ENCODE measurements at places on chromosomes 7 and 10.

DNA sequence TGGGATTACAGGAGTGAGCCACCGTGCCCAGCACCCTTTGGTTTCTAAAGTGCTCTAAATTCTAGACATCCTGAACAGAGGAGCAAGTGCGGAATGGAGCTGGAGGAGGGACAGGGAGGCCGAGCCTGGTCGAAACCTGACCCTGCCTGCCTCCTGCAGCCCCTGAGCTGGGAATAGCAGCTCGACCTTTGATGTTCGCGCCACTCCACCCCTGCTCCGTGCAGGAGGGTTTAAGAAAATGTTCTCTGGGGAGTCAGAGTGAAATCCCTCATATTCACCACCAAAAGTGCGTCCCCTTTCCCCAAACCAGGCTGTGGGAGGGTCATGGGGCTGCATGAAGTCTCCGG is 1.8 kb downstream of the PGAM2 start:
- DNase-seq, result no peak

DNA sequence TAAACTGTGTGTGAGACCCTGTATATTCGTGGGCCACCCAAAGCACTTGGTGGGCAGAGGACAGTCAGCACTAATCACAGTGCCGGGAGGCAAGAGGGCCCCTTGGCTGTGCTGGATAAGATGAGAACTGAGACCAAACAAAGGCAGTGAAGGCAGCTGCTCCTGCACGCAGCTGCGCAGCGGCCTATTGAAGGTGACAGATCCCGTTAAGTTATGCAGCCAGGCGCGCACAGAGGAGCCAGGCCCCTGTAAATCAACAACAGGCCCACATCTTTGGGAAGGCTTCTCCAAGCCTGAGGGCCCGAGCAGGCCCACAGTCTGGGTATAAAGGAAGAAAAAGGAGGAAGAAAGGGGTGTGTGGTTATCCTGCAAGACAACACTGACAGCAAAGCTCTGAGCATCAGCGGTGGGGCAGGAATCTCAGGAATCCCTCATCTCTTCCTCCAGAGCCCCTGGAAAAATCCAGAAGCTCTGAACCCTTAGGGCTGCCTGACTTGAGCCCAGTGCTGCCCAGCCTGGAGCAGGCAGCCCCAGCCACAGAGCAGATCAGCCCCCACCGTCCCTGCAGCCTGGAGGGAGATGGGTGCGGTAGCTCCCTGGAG is 154.2 kb downstream of the ARHGAP12 start:
- no peak for DNase-seq

DNA sequence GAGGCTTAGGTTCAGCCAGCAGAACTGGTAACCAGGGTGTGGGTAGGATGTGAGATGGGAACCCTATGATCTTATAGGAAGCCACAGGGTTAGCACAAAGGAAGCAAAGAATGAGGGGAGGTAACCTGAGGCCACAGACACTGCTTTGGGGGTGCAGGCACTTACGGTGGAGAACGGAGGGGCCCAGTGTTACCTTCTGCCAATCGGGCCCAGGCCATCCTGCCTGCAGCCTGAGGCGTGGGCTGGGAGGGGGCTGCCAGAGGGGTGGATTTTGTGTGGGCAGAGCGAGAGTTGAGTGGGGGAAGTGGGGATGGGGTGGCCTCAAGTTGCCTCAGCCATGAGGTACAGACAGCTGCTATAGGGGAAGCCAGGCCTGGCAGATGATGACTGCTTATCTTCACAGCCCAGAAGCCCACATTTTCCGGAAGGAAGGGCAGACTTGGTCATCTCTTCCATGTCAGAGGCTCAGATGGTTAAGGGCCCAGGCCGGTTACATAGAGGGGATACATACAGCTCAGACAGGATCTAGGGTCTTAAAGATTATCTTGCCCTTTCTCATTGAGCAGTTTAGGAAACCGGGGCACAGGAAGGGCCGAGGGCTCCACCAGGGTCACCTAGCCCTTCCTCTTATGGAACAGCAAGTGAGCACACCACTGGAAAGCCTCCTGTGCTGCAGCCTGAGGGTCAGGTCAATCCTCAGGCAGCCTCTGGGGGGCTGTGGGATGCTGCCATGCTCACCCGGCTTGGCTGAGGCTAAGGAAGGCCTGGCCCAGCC is 24.4 kb upstream of the VSIR start:
- no peak for DNase-seq

- DNase-seq, result no peak
Observed at GRCh38 chr7:122467661-122468449, 163.3 kb upstream of the FEZF1 start.

DNA sequence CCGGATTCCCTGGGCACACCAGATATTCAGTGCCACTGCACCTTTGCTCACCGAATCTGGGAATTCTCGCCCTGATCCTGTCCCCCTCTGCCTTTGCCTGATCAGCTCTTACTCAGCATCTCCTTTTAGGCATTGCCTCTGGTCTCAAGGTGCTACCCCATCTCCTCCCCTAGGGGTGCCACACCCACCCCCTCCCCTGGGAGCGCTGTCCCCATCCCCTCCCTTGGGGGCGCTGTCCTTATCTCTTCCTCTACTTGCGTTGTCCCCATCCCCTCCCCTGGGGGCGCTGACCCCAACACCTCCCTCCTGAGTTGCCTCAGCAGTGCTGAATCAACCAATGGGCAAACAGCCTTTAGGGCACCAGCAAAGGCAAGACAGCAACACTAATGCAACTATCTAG is 686.9 kb upstream of the FOXK1 start:
- no peak for DNase-seq

DNA sequence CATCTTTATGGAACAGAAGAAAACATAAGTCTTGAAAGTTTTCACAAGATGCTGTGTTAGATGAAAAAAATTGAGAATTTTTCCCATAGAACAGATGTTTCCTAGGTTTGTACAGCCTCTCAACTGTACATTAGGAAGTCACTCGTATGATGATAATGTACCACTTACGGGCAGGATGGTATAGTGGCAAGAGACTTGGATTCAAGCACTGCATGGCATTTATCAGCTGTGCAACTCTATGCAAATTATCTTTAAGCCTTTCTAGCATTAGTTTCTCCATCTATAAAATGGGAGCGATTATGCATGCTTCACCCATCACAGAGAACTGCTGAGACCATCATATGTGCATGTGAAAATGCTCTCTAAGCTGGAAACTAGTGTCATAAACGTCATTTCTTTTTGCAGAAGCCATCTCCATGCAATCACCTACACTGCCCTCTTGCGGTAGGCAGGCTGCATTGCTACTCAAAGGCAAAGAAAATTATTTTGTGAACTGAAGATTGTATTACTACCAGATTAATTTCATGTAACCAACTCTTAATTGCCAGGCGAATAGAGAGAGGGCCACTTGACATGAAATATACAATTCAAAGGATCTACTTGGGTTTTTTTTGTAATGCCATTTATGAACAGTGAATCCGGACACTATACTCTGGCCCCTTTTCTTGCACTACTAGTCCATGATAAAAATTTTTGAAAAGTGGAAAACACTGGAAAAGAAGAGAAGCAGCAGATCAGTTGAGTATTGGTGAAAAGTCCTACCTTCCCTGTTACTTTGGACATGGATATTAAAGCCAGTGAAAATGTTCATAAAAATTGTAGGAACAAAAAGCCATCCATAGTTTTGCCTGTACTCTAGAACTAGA is 102.3 kb downstream of the JAZF1 start:
- no peak for DNase-seq

GRCh38 chr7:39757604-39758003 is 134.2 kb downstream of the RALA start:
- no peak for DNase-seq

- DNase-seq, result no peak
Observed at GRCh38 chr7:45973725-45974532, 52.9 kb upstream of the IGFBP3 start.

- DNase-seq, result no peak
Observed at GRCh38 chr10:9504227-9504626, 1449.7 kb downstream of the GATA3 start.

DNA sequence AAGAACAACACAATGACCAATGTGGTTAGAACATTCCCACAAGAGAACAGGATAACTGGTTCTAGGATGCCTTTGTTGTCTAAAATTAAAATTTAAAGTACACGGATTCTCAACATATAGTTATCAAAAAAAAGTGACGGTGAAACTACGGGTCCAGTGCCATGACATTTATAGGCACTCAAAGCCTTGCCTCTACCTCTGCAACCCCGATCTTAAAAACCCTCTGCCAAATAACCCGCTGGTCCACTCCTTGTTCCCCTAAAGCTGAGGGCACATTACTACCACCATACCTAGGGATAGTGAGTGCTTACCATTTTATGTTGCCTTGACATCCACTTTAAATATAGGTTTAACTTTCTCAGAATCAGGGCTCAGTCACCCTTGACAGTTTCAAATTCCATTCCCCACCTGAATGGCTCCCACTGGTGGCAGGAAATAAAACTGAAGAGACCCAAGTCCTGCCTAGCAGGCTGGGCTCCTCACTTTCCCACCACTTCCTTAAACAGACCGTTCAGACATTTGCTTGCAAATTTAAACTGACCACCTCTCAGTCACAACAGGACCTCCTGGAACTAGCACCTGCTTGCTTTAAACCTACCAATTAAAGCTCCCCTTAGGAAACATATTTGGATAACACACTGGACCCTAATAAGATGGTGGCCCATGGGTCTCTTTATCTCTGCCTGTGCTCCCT is 169.9 kb upstream of the ASAH2 start:
- DNase-seq, result no peak

- no peak for DNase-seq
Observed at GRCh38 chr7:4143511-4144171, 538.5 kb upstream of the FOXK1 start.

DNA sequence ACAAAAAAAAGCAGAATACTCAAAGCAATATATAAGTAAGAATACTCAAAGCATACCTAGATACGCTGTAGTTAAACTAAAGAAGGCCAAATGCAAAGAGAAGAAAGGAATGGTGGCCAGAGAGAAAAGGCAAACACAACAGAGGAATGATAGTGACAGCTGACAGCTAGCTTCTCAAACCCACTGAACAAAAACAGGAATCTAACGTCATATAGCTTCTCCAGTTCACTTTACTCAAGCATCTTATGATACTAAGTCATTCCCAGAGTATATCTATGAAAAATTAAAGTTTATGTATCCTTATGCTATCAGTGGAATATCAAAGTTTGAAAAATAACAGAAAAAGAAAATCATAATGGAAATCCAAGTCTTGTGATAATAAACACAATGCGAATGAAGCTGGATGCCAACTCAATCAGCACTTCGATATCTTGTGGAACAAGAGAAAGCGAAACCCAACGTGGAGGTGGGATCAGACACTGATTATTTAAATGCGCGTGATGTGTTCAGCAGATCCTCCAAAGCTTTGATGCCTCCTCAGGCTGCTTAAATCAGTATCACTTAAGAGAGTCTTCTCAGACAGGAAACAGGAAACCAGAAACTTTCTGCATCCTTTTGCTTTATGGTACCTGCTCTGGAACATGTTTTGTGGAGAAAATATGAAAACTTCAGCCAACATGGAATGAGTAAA is 102.8 kb downstream of the PIP4K2A start:
- no peak for DNase-seq

DNA sequence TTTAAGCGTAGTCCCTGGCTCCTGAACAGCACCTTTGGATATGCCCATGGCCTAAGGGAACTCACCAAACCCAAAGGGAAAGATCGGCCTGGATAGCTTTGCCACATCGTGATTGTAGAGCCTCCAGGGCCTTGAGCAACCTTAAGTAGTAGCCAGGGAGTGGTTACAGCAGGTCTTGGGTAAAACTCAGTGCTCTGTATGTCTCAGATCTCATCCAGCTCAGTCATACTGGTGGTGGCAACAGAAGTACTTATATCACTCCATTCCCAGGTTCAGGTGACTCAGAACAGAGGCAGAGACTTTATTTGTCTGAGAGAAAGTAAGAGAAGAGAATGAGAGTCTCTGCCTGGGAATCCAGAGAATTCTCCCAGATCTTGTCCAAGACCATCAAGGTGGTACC is 39.1 kb upstream of the AASS start:
- no peak for DNase-seq

DNA sequence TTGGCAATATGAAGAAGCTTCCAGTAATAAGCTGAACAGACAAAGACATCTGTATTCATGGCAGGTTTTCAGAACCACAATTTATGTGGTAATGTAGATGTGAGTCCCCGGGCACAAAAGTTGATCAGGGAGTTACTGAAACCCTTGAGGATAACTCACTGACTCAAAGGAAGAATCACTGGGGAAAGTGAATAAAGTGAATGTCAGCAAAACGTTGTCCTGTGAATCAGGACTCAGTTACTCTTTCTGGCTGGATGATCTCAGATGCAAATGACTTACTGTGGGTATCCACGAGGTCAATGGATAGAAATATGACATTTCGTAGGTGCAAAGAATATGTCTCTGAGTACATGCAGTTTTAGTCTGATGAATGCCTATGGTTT is 172.8 kb upstream of the CTBP2 start:
- no peak for DNase-seq

GRCh38 chr10:12774204-12774894 is 227.2 kb downstream of the CCDC3 start:
- no peak for DNase-seq

- DNase-seq, result no peak
Observed at GRCh38 chr10:24307116-24307515, 98.2 kb downstream of the KIAA1217 start.

GRCh38 chr7:30787486-30787885 is 16.3 kb downstream of the MINDY4 start:
- no peak for DNase-seq

- DNase-seq, result no peak
Observed at GRCh38 chr7:80213814-80214213, 79.2 kb downstream of the GNAI1 start.

DNA sequence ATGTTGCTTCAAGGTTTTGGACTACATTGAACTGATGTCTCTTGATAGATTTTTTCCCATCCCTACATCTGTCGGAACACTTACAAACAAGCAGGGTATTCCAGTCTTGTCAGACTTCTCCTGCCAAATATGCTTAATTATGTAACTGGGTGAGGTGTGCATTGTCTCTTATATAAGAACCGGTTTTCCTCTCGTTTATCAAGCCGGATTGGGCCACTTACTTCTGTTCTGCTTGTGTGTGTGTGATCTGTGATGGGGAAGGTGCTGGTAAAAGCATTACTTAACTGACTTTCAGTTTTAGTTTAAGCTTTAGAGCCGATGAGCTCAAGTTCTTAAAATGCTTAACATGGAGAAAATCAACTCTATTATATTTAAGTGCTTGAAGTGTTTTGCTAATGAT is 57.9 kb downstream of the OTUD1 start:
- DNase-seq, result no peak

- no peak for DNase-seq
Observed at GRCh38 chr7:50315739-50316671, 11.5 kb downstream of the IKZF1 start.

- no peak for DNase-seq
Observed at GRCh38 chr7:24018331-24018730, 265.7 kb upstream of the NPY start.

- DNase-seq, result no peak
Observed at GRCh38 chr7:122064971-122065370, 79.1 kb downstream of the AASS start.

GRCh38 chr7:94289071-94289470 is 105.6 kb upstream of the COL1A2 start:
- DNase-seq, result peak; percentile 73

GRCh38 chr10:34862892-34863291 is 47.8 kb upstream of the PARD3 start:
- no peak for DNase-seq

GRCh38 chr10:26464632-26465280 is 26.6 kb downstream of the APBB1IP start:
- no peak for DNase-seq

GRCh38 chr10:22436893-22437619 is 91.8 kb downstream of the SPAG6 start:
- DNase-seq, result peak; percentile 73

- no peak for DNase-seq
Observed at GRCh38 chr7:114962441-114962840, 40.5 kb downstream of the MDFIC start.

All from AG09309 (cell line).